ENCODE measurements at places on chromosomes 5 and 9.

GRCh38 chr5:83368835-83369234, 102.7 kb upstream of the VCAN start:
- peak; percentile 8 for DNase-seq

- DNase-seq = no peak
These were observed 12.8 kb downstream of the RALGPS1 start for GRCh38 chr9:126927419-126927818.

- no peak for DNase-seq
These were observed 1425.4 kb downstream of the FOXD4L5 start for GRCh38 chr9:63859475-63860215.

GRCh38 chr9:121484651-121485446, 14.8 kb downstream of the GGTA1 start:
- DNase-seq = no peak

DNA sequence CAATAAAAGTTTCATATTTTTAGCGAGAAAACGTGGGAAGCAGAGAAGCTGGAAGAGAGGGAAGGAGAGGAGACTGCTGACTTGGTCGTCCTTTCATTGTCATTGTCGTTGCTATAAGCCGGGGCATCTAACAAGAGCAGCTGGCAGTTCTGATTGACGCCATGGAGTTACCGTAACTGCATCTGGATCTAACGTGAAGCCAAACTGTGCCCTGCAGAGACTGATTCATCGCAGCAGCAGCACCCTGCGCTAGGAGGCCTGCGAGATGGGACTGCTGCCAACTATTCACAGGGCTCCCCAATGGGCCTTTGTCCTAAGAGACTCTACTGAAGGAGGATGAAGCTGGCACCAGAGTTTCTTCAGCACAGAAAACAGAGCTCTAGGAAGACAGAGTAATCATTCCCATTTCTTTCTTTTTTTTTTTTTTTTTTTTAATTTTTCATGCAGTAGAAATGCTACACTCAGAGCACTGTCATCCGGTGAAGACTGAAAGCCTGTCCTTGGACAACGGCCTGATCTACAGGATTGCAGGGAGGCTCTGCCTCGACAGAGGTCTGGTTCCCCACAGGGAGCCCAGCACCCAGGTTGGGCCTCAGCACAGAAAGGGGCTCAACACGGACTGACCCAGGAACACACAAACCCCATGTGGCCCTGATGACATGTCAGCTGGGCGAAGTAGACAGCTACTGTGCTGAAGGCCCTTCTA, 47.8 kb downstream of the RETREG1 start:
- DNase-seq = no peak

GRCh38 chr9:109238125-109238524, 71.1 kb upstream of the FRRS1L start:
- no peak for DNase-seq

DNA sequence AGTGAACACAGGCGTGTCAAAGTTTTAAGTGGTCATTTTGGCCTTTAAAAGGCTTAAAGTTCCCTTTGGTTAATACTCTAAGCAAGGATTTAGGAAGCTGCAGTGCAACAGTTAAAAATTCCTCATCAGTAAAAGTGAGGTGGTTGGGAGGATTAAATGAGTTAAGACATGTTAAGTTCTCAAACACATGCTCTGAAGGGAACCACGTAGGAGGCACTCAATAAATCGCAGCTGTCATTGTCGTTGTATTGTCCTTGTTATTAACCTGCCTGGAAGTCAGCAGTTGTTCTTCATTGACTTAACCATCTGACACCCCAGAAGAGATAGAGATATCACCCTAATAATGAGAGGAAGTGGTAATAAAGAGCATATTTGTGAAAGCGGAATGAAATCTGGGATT, 247.5 kb downstream of the MARCHF11 start:
- no peak for DNase-seq

All from PC-3 (cell line).